ENCODE measurements at places on chromosomes 12 and 14. TPM values are rescaled to one million over a fixed set of nuclear protein-coding genes. Genes with fewer than 3 reads are reported as not detected.

Gene KRT78
- total RNA-seq, result not detected

Gene ASCL1
- not detected for total RNA-seq

Gene CLEC7A
- total RNA-seq, result not detected

Gene KLRF1
- not detected for total RNA-seq

Gene TMTC2
- total RNA-seq, result 15.9 TPM

Gene FOXN4
- total RNA-seq, result not detected

Gene TMCC3
- 0.47 TPM for total RNA-seq

Gene RNASE1
- not detected for total RNA-seq

Gene IFNG-AS1
- under 0.01 TPM for total RNA-seq

Gene HOXC5
- total RNA-seq, result 0.16 TPM

Gene C12orf54
- not detected for total RNA-seq

Gene PCED1B
- not detected for total RNA-seq

Gene NPFF
- total RNA-seq, result not detected

Gene FAR2
- 2.1 TPM for total RNA-seq

Gene PHLDA1
- total RNA-seq, result 48.8 TPM

All from bronchial smooth muscle cell (primary cell).